Naive thymus-derived CD4-positive, alpha-beta T cell (primary cell): ENCODE measurements at places on chromosomes 11 and 22.
A peak's percentile ranks its signal among the peaks of the same experiment; 100 is the strongest.

DNA sequence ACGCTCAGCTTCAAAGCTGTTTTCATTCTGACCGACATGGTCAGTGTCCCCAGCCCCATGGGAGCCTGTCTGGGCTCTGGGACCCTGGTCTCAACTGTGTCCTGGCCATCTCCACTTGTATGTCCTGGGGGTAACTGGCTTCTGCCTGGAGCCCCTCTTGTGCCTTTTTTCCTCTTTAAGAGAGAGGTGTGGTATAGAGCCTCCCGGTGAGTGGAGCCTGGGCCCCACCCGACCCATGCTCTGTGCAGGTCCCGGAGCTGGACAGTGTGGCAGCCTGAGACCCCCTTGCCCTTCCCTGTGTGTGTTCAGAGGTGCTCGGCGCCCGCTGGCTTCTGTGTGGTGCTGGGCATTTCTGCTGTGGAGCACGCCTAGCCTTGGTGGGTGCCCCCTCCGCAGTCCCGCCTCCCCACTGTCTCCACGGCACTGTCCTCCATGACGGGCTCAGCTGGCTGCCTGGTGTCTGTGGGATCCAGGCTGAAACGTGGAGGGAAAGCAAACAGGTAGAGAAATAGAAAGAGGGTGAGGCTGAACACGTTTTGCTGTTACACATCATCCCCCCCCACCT lies 74.9 kb downstream of the PARVB start:
- no peaks in the 10 kb centered on the region for H3K4me1 ChIP-seq
- H3K27me3 ChIP-seq: no peaks in the 10 kb centered on the region
- no peak for DNase-seq
- H3K36me3 ChIP-seq: no peaks in the 10 kb centered on the region

DNA sequence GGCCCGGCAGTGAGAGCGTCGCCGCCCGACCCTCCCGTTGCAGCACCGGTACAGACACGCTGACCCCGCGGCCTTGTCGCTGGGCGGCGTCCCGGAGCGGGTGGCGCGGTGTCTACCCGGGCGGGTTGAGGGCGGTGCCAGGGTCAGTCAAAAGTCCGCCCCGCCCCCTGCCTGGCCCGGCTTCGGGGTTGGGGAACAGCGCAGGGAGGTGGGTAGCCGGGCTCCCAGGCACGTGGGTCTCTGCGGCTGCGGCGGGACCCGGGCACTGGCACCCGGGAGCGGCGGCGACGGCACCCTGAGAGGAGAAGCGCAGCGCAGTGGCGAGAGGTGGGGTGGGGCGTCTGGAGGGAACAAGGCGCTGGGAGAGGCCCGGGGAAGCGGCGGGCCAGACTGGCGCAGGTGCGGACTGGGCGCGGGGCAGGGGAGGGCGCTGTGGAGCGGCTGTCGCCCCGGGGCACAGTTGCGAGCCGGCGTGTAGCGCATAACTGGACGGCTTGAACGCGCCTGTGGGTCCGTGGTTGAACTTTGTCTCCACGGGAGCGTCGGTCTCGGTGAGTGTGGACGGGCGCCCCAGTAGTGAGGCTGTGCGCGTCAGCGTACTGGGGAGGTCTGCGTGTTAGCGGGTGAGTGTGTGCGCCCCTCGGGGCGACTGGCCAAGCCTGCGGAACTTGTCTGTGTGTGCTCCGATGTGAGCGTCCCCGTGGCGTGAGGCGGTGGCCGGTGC lies at the start of gene P2RY2:
Gene P2RY2, plus strand, starts transcription at position 176 of the 724 bp plus-strand sequence. CDS start 15,879 bp downstream, outside the sequence.
- no peak within 1 kb of the TSS for H3K4me3 ChIP-seq
- H3K36me3 ChIP-seq: no peaks in the 10 kb centered on the region

DNA sequence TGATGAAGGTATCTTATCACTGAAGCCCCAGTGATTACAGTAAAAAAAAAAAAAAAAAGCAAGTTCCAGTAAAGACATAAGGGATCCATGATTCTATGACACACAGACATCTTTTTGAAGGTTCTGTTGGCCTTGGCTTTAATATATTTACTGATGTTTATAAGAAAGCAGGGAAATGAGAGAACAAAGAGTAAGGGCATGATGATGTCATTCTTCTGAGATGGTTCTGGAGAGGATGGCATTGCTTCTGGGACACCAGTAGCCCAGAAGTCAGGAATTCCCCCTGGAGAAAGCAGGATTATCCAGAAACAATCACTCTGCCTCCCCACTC lies 233.6 kb downstream of the FAM76B start:
- no peaks in the 10 kb centered on the region for H3K27me3 ChIP-seq
- no peak for DNase-seq
- H3K27ac ChIP-seq: no peak overlapping the region
- H3K36me3 ChIP-seq: no peaks in the 10 kb centered on the region
- no peaks in the 10 kb centered on the region for H3K4me1 ChIP-seq

- H3K27me3 ChIP-seq: no peaks in the 10 kb centered on the region
- no peak for DNase-seq
- no peaks in the 10 kb centered on the region for H3K4me1 ChIP-seq
- no peak overlapping the region for H3K4me3 ChIP-seq
- H3K36me3 ChIP-seq: no peaks in the 10 kb centered on the region
Measured at GRCh38 chr11:109088086-109088485, 333.9 kb upstream of the C11orf87 start.

DNA sequence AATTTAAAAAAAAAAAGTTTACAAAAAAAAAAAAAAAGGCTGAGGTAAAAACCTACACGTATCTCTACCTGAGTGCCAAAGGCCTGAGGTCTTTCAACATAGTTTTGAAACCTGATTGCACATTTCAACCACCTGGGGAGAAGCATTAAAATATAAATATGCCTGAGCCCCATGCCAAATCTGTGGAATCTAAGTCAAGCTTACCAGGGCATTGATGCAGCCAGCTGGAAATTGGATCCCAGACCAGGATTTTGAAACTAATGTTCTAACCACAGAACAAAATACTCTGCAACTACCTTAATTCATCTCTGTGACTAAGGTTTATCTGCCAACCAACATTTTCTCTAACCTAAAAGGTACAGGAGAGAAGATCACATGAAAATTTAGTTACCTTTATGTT lies 38.8 kb upstream of the CHRNA10 start:
- H3K36me3 ChIP-seq: peaks cover 72% of the 10 kb centered on the region
- DNase-seq: no peak
- H3K27ac ChIP-seq: no peak overlapping the region
- H3K4me1 ChIP-seq: no peaks in the 10 kb centered on the region

- no peak overlapping the region for H3K27ac ChIP-seq
- no peaks in the 10 kb centered on the region for H3K4me1 ChIP-seq
- no peak for DNase-seq
- no peaks in the 10 kb centered on the region for H3K36me3 ChIP-seq
- H3K27me3 ChIP-seq: no peaks in the 10 kb centered on the region
Measured at GRCh38 chr11:92137747-92138146, 86.9 kb upstream of the FAT3 start.

DNA sequence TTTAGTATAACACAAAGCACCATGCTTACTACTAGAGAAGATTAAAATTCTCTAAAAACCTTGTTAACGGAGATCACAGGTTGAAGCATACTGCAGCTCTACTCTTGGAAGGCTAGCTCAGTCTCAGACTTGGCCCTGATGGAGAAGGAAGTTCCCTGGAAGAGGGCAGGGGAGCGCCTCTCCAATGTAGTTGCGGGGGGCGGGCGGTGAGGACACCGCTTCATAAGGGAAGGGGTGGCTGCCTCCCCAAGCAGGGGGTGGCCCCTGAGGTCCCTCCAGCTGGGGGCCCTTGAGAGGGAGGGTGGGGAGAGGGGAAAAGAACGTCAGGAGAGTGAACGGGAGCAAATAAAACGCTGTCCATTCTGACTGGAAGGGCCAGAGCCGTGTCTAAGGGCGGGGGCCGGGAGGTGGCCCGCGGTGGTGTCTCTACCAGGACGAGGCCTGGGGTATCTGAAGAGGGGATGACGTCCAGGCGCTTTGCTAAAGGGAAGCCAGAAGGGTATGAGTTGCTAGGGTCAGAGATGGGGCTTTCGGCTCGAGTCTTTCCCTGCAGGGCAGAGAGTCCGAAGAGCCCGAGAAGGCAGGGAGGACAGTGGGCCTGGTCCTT lies 553 bp upstream of the USP47 start:
- peak overlapping the region; percentile 76 for H3K4me3 ChIP-seq
- peak overlapping the region; percentile 100 for H3K27ac ChIP-seq
- no peaks in the 10 kb centered on the region for H3K36me3 ChIP-seq
- H3K27me3 ChIP-seq: no peaks in the 10 kb centered on the region

GRCh38 chr11:125344846-125345420 lies 151.1 kb downstream of the FEZ1 start:
- no peak overlapping the region for H3K27ac ChIP-seq
- DNase-seq: no peak
- no peak overlapping the region for H3K4me3 ChIP-seq
- no peaks in the 10 kb centered on the region for H3K27me3 ChIP-seq
- no peaks in the 10 kb centered on the region for H3K36me3 ChIP-seq
- no peaks in the 10 kb centered on the region for H3K4me1 ChIP-seq

- H3K4me3 ChIP-seq: no peak overlapping the region
- H3K27me3 ChIP-seq: no peaks in the 10 kb centered on the region
- no peaks in the 10 kb centered on the region for H3K4me1 ChIP-seq
- no peaks in the 10 kb centered on the region for H3K36me3 ChIP-seq
Measured at GRCh38 chr11:47051217-47051616, 114.7 kb downstream of the CSTPP1 start.

GRCh38 chr22:43272869-43273318 lies 70.3 kb downstream of the SCUBE1 start:
- H3K4me1 ChIP-seq: no peaks in the 10 kb centered on the region
- H3K36me3 ChIP-seq: no peaks in the 10 kb centered on the region
- no peaks in the 10 kb centered on the region for H3K27me3 ChIP-seq
- H3K27ac ChIP-seq: no peak overlapping the region
- DNase-seq: no peak
- no peak overlapping the region for H3K4me3 ChIP-seq

GRCh38 chr11:45852712-45853101 lies 5.4 kb downstream of the CRY2 start:
- H3K36me3 ChIP-seq: peaks cover 16% of the 10 kb centered on the region
- H3K4me1 ChIP-seq: peaks cover 23% of the 10 kb centered on the region
- no peak for DNase-seq
- H3K27me3 ChIP-seq: no peaks in the 10 kb centered on the region
- no peak overlapping the region for H3K4me3 ChIP-seq

GRCh38 chr22:28017558-28017820 lies 98.4 kb upstream of the PITPNB start:
- H3K4me1 ChIP-seq: no peaks in the 10 kb centered on the region
- DNase-seq: no peak
- H3K27ac ChIP-seq: no peak overlapping the region
- H3K4me3 ChIP-seq: no peak overlapping the region
- H3K27me3 ChIP-seq: no peaks in the 10 kb centered on the region
- no peaks in the 10 kb centered on the region for H3K36me3 ChIP-seq

- H3K4me1 ChIP-seq: no peaks in the 10 kb centered on the region
- H3K4me3 ChIP-seq: no peak overlapping the region
- no peak overlapping the region for H3K27ac ChIP-seq
Measured at GRCh38 chr11:89433278-89433677, 57.9 kb downstream of the NOX4 start.

DNA sequence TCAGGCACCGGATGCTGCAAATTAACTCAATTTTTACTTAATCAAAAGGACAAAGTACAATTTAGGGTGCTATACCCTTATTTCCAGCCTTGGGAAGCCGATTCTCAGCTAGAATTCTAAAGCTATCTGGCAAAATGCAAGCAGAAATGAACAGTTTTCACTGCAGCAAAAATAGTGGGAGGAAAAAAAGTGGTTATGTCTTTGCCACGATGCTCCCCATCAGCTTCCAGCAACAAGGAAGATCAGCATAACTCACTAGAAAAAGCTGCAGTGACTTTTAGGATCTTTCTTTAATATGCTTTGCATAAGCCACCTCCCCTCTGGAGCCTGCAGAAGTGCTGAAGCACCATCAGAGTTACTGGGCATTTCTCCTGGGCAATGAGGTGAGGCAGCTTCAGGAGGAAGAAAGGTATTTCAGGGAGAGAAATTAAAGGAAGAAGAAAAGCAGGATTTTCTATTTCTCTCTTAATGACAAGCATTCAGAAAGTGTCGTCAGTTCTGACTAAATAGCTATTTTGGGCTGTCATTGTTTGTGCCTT lies 702.9 kb downstream of the DLG2 start:
- H3K4me1 ChIP-seq: no peaks in the 10 kb centered on the region
- H3K36me3 ChIP-seq: no peaks in the 10 kb centered on the region
- no peak for DNase-seq
- no peak overlapping the region for H3K27ac ChIP-seq
- H3K27me3 ChIP-seq: no peaks in the 10 kb centered on the region

DNA sequence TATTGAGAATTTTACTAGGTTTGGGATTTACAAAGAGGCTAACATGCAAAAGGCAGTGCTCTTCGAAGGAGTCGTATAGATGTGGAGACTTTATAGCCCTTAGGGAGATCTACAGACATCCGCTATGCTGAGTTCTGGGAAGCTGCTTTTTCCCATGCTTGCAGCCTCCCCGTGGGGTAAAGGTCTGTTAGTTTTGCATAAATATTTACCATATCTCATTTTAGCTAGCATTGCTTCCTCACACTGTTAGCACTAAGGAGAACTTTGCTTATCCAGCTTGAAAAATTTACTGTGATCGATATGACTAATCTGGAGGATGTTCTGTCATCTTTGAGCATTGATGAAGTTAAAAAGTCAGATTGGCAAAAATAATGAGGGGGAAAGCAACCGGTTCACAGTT lies 18.6 kb downstream of the ARHGEF12 start:
- H3K27ac ChIP-seq: no peak overlapping the region
- no peaks in the 10 kb centered on the region for H3K36me3 ChIP-seq
- H3K4me3 ChIP-seq: no peak overlapping the region
- no peaks in the 10 kb centered on the region for H3K4me1 ChIP-seq
- H3K27me3 ChIP-seq: peaks cover 3% of the 10 kb centered on the region

- H3K27ac ChIP-seq: no peak overlapping the region
- H3K4me1 ChIP-seq: no peaks in the 10 kb centered on the region
- H3K4me3 ChIP-seq: no peak overlapping the region
- H3K36me3 ChIP-seq: no peaks in the 10 kb centered on the region
- no peak for DNase-seq
Measured at GRCh38 chr11:60959431-60959830, 7.5 kb upstream of the SLC15A3 start.

DNA sequence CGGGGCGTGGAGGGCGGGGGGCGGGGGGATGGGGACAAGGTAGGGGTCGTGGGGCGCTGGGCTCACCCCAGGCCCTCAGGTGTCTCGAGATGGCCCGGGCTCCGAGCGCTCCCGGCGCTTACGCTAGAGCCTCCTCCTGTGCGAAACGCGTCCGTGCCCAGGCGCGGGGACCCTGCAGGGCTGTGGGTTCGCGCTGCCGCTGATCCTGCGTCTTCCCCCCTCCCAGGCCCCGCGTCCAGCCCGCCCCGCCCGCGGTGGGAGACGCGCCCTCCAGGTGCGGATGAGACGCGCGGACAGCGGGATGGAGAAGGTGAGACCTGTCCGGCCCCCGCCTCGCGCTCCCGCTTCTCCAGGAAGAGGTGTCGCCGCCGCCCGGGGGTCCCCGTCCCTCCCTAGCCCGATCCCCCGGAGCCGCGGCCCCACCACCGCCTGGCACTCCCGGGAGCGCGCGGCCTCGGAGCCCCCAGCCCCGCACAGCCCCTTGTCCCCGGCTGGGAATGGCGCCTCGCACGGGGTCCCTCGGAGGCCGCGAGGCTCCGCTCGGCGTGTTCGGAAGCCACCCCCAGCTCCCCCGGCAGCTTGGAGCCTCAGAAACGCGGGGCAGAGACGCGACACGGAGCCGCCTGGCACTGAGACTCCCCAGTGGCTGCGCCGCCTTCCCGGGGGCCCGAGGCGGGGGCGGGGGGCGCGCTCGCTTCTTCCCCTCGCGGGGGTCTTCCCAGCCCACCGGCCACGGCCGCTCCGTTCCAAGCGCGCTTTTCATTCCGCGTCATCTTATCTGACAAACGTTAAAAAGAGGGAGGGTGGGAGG lies 27.6 kb upstream of the TOLLIP start:
- H3K36me3 ChIP-seq: no peaks in the 10 kb centered on the region
- DNase-seq: peak; percentile 68
- peak overlapping the region; percentile 40 for H3K27ac ChIP-seq
- H3K4me3 ChIP-seq: peak overlapping the region; percentile 17
- no peaks in the 10 kb centered on the region for H3K27me3 ChIP-seq
- H3K4me1 ChIP-seq: peaks cover 10% of the 10 kb centered on the region

GRCh38 chr22:44139773-44140172 lies 41.0 kb upstream of the PARVG start:
- no peak overlapping the region for H3K27ac ChIP-seq
- H3K27me3 ChIP-seq: no peaks in the 10 kb centered on the region
- no peaks in the 10 kb centered on the region for H3K36me3 ChIP-seq
- no peaks in the 10 kb centered on the region for H3K4me1 ChIP-seq
